KBM-7 (cell line): ENCODE measurements at places on chromosomes 12 and 14.

DNA sequence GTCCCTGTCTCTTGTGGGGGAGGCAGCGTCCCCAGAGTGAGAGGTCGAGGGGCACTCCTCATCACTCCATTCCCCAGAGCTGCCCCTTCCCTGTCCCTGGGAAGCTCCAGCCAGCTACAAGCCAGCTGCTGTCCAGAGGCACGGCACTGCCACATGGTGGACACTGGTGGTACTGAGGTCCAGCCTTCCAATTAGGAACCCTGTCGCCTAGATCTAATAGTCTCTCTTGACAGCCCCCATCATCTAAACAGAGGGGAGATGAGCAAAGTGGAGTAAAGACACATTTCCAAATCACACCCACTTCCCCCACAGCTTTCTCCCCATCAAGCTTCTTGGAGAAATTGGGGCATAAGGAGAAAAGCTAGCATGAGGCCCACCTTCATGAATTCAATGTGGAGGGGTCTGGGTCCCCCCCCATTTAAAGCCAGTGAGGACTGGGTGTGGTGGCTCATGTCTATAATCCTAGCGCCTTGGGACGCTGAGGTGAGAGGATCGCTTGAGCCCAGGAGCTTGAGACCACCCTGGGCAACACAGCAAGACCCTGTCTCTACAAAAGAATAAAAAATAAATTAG lies 2.1 kb upstream of the INHBE start:
- DNase-seq: peak; percentile 72

GRCh38 chr14:106010783-106011182 lies 484.4 kb downstream of the TMEM121 start:
- no peak for DNase-seq

- DNase-seq: peak; percentile 3
Measured at GRCh38 chr14:47346849-47347248, 328.6 kb downstream of the MDGA2 start.

DNA sequence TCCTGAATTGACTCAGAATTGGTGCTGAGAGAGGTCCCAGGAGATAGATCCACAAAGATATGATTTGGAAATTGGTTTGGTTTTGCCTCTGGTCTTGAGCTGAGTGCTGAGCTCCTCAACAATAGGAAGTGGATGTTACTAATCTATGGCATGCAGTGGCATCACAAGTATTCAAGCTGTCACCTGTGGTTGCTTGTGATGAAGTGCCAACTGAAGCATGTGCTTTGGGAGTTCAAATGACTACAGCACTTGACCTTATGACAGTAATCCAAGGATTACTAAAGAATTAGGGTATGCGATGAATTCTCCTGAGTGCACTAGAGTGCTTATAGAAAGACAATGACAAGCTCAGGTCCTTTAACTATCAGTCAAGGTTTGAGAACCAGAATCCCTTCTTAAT lies 406.2 kb downstream of the NOVA1 start:
- DNase-seq: no peak

DNA sequence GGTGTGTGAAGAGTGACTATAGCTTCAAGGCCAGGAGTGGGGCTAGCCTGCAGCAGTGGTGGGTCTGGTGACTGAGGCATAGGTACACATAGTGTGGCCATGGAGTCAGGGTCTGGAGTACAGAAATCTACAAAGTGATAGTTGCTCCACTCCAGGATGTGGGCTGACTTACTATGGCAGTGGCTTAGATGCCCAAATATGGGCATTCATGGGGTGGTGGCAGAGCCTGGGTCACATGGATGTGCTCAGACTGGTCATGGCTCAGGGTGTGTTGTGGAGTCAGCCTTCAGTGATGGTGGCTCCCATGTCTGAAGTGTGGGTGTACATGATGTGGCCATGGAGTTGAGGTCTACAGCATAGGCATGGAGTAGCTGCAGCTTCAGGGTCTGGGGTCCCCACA lies 27.3 kb downstream of the CLEC6A start:
- DNase-seq: no peak

DNA sequence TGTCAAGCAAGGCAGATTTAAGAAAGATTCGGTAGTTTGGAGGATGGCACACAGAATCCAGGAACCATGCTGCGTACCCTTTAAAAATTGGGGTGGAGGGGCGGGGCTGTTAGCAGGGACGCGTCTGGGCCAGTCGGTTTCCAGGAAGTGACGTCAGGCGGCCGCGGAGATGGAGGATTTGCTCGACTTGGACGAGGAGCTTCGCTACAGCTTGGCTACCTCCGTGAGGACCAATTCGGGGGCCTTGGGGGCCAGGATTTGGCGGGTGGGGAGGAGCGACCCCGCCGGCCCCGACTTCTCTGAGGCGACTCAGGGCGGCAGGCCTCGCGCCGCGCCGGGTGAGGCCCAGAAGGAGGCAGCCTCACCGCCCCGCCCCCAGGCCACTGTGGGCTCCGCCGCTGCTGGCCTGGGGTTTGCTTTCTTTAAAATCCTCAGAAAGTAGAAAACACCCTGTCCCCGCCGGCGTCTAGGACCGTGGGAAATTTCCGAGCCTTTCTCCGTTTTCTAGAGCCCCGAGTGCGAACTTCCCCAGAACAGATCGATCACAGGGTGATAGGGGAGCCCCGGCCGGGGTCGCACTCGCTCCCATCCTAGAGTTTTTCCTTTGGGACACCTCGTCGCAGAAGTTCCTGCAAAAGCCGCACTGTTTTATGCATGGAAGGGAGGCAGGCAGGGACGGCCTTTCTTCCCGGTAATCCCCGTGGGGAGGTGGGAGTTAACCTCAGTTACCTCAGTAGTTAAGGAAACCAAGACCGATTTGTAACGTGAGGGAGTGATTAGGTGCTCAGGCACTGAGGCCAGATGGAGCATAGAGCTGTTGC lies at the start of gene IFT43:
TSS of gene IFT43 (plus strand) at position 146 of the 821 bp plus-strand sequence. CDS start at position 170, 24 bp downstream.
- DNase-seq: peak; percentile 78
